ENCODE measurements at places on chromosomes 5 and 9.

DNA sequence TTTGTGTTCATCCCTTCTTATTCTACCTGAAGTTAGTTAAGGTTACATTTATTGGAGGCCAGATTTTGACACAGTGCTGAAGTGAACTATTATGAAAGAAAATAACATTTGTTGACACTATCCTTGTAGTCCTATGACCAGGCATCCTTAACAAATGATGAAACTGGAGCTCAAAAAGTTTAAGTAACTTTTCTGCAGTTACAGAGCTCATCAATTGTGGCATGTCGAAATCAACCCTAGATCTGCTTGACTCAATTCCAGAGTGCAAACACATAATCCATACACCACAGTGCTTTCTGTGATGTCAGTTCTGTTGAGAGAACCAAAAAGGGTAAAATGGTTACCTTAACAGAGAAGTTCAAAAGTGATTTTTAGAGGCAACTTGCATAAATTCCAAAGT is 28.6 kb downstream of the KCNN2 start:
- no peak for DNase-seq

GRCh38 chr5:68303754-68304420 is 88.3 kb downstream of the PIK3R1 start:
- DNase-seq = no peak

GRCh38 chr5:35789732-35790456 is 66.8 kb upstream of the IL7R start:
- no peak for DNase-seq

DNA sequence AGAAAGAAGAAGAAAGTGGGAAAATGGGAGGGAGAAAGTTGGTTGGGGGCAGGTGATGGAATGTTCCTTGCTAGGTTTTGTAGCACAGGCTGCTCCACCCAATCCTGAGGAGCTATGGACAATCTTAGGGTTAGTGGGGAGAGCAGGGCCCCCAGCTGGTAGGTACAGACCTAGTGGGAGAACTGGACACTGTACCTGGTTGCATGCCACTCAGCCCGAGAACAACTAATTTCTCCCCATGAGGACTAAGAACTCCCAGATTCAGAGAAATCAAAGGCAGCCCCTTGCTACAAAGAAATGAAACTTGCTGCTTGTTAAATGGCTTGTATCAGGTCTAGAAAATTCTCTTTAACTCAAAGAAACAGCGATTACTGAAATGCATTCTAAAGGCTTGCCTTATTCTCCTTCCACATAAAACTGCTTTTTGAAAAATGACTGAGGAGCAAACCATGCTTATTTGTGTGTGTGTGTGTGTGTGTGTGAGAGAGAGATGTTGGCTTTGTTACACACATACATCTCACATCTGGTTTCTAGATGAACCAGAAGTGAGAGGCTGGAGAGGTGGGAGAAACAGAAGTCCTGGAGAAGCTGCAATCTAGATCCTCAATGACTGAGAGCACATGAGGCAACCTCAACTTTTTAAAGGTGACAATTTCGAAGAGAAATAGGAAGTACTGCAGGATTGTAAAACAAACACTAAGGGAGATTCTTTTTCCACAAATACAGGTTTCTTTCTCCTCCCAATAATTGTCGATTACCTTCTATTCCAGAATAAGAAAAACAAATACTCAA is 28.9 kb downstream of the FYB1 start:
- DNase-seq = no peak

GRCh38 chr5:13987843-13988464 is 43.5 kb upstream of the DNAH5 start:
- DNase-seq = peak; percentile 11

- no peak for DNase-seq
Measured at GRCh38 chr5:147791181-147791580, 8.7 kb upstream of the JAKMIP2 start.

- no peak for DNase-seq
Measured at GRCh38 chr9:116704470-116704869, 17.4 kb downstream of the TRIM32 start.

DNA sequence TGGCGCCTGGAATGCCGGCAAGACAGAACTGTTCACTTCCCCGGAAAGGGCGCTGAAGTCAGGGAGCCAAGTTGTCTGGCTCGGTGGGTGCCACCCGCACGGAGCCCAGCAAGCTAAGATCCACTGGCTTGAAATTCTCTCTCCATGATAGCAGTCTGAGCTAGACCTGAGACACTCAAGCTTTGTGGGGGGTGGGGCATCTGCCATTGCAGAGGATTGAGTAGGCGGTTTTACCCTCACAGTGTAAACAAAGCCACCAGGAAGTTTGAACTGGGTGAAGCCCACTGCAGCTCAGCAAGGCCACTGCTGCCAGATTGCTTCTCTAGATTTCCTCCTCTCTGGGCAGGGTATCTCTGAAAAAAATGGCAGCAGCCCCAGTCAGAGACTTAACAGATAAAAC is 277.4 kb downstream of the SLCO4C1 start:
- DNase-seq = no peak

- no peak for DNase-seq
Measured at GRCh38 chr5:176943816-176944215, 44.7 kb upstream of the HK3 start.

- DNase-seq = no peak
Measured at GRCh38 chr9:129455151-129455995, 165.5 kb downstream of the C9orf50 start.

- no peak for DNase-seq
Measured at GRCh38 chr5:170338291-170338690, 40.7 kb upstream of the LCP2 start.

- DNase-seq = peak; percentile 33
Measured at GRCh38 chr5:142015781-142016533, 3.1 kb upstream of the GNPDA1 start.

DNA sequence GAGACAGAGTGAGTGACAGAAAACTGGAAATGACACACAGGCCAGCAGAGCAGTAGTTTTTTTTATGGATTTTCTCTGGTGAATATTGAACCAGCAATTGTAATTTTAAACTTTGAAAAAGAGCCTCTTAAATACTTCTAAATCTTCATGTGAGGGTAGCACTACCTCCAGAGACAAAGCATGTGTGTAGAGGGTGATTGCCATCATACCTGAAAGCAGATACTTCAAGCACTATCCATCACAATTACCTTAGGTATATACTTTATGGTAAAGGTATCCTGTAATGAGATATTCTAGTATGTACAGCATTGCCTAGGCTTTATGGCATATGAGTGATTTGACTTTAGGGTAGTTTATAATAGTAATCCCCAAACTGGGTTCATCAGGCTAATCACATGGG is 3.4 kb upstream of the EBF1 start:
- no peak for DNase-seq

DNA sequence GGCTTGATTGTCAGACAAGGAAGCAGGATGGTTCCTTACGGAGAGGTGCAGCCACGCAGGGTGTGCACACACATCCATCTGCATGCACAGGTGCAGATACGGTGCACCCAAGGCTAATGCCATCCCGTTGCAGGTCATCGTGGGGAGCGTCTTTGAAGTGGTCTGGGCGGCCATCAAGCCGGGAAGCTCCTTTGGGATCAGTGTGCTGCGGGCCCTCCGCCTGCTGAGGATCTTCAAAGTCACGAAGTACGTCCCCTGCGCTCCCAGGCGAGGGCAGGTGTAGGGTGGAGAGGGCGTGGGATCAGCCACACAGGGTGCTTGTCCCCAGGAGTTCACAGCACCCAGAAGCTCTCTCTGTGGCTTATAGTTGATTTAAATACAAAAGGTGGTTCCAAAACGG is 106.4 kb downstream of the CACNA1B start:
- no peak for DNase-seq

DNA sequence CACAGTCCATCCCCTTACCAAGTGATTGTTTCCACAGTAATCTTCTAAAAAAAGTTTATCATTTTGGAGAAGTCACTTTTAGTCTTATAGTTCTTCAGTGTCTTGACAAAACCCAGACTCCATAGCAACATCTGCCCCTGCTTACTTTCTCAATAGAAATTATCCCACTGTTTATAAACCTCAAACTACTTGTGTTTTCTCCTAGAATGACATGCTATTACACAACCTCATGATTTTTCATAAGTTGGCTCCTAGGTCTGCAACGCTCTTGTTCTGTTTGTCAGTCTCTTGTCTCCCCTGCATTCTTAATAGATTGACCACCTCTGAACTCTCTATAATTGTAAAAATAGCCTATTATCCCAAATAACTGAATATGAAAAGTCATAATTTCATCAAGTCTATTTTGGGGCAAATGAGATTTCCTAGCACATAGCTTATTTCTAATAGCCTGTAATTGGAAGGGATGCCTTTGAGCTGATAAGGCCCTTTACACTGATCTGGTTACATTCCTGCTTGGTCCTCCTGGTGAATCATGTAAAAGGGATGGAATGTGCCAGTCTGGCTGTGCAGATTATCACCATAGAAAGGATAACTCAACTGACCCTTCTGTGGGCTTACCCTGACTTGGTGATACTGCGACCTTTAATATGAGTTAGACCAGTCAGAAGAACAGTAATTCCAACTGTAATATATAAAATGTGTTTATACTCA is 69.6 kb downstream of the CHSY3 start:
- no peak for DNase-seq

DNA sequence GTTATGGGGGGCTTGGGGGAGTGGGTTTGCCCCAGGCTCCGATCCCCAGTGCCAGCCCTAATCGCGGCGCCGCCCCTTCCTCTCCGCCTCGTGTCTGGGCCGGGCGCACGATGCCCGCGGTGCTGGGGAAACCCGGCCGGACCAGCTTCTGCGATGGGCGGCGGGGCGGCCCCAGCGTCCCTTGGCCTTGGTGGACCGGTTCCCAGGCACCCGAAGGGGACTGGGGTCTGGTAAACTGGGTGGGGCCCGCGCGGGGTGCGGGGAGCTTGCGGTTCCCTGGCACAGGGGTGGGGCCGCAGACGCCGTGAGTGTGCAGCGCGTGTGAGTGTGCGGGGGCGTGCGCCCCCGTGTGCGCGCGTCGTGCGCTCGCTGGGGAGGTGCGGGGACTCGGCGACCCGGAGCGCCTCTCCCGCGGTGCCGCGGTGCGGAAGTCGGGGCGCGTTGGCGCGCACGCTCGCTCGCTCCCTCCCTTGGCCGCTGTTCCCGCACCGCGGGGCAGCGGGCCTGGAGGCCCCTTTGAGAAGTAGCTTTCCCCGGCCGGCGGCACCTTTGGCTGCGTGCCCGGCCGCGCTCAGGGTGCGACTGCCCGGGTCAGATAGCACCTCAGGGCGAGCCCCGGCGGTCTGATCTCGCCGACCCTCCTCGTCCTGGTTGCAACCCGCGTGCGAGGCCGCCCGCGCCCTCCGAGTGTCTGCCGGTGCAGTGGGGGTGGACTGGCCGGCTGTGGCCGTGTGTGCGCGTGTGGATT is 568 bp downstream of the MACIR start:
- peak; percentile 35 for DNase-seq

DNA sequence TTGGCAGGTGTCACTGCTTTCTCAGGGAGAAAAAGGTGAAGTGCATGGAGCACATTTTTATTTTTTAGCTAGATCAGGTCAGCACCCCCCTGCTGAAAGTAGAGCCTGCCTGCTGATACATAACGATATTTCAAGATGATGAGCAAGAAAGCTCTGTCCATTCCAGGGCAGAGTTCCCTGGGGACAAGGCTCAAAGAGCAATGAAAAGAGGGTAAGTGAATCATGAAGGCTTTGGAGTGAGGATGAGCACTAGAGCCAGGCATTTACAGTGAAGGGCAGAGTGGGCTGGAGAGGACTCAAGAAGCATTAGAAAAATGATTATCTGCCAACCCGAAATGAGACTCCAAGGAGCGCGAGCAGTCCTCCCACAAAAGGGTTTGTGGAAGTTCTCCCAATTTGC is 345.7 kb downstream of the TLE4 start:
- DNase-seq = no peak

- no peak for DNase-seq
Measured at GRCh38 chr5:177124486-177124991, 9.0 kb upstream of the NSD1 start.

GRCh38 chr5:180605554-180606214 is 14.4 kb upstream of the SCGB3A1 start:
- DNase-seq = peak; percentile 67

DNA sequence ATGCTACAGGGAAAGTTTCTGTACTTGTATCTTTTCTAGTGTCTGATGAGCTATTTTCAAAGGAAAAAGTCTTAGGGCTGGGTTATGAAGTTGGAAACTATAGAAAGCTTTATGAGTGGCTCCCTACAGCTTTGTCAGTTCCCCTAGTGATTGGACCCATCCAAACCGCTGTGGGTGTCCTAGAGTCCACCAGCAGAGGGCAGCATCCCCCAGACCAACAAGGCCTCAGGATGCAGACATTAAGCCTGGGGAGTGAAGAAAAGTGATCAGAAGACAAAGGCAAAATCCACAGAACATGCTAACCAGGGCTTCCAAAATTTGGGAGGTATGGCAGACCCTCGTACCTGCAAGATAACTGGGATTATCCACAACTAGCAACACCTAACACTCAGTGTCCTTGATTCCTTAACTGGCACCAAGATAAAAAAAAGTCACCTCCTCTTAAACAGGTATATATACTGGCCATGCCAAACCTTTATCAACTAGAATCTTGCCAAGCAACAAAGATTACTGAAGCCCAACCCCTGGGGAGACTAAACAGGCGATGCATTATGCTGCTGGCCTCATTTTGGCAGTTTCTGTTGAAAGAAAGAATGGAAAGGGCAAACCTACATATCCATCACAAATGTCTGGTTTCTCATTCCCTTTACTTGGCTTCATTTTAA is 110.4 kb upstream of the NR5A1 start:
- peak; percentile 49 for DNase-seq

DNA sequence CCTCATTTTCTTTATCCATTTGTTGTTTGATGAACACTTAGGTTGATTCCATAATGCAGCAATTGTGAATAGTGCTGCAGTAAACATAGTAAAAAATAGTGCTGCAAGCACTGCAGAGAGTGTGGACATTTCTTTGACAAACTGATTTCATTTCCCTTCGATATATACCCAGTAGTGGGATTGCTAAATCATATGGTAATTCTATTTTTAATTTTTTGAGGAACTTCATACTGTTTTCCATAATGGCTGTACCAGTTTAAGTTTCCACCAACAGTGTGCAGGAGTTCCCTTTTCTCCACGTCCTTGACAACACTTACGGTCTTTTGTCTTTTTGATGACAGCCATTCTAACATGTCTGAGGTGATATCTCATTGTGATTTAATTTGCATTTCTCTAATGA is 138.2 kb upstream of the PLPPR1 start:
- DNase-seq = no peak

GRCh38 chr5:149379177-149379761 is at the start of gene IL17B:
Gene IL17B (minus strand): TSS chr5:149379292. CDS start chr5:149379225, 67 bp downstream.
- no peak for DNase-seq

GRCh38 chr5:67246108-67246507 is 49.5 kb upstream of the CD180 start:
- DNase-seq = no peak

DNA sequence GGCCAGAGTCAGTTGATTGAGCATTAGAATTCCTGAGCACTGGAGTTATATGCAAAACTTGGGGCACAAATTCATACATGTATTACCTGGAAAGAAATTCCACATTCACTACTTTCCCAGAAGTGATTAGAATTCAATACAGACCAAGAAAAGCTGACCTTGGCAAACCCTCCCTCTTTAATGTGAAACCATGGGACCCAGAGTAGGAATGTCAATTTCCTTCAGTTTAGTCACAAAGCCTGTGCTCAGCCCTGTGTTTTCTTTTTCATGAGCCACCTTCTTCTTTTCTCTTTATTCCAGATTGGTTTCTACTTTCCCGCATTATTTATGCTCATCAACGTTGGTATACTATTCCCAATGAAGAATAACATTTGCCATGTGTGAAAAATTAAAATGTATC is 420.2 kb downstream of the CDH12 start:
- no peak for DNase-seq

All from stimulated activated CD4-positive, alpha-beta T cell treated with anti-CD3 and anti-CD28 coated beads, TNF-alpha, amount 100 ng/mL, for 24 hours (primary cell).